ENCODE measurements at places on chromosomes 2 and 18.

DNA sequence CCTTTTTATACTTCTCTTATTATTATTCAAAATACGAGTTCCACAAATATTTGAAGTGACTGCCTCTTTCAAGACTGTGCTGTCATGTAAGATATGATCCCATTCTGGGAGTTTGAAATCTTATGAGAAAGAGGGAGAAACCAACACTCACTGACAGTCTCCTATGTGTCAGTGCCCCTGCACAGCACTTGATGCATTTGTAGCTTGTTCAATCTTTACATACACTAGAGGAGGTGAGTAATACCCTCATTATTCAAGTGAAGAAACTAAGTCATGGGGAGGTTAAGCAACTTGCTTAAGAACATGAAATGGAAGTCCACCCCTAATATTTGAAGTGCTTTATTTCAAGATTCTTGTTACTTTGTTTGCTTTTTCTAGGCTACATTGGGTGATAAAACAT, 459.5 kb upstream of the FANCL start:
- DNase-seq: no peak

DNA sequence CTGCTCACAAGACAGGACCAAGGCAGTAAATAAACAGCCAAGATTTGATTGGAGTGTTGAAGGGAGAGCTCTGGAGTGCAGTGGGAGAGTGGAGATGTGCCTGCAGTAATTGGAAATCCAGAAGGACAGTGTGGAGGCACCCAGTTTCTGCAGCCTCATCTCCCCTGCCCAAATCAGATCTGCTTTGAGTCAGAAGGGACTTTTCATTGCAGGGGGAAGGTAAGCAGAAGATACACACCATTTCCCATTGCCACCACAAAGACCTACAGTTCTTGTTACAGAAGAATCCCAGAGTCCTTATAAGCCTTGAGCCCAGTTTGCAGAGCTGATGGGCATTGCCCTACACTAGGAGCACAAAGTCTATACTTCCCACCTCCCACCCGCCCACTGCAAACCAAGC, 27.2 kb upstream of the GCFC2 start:
- DNase-seq: no peak

DNA sequence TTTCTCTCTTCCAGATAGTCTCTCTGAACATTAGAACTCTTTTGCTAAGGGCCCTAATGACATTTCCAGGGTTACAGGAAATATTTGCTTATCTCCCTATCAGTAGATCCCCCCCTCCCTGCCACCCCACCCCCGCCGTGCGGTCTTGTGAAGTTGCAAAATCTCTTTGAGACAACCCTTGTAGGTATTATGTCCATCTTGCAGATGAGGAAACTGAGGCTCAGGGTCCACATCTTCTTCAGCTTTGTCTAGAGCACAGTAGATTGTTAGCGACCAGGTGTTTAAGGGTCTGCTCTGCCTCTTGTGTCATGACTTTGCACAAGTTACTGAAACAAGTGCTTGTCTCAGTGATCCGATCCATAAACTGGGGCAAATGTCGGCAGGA, 65.8 kb upstream of the GATA6 start:
- no peak for DNase-seq

DNA sequence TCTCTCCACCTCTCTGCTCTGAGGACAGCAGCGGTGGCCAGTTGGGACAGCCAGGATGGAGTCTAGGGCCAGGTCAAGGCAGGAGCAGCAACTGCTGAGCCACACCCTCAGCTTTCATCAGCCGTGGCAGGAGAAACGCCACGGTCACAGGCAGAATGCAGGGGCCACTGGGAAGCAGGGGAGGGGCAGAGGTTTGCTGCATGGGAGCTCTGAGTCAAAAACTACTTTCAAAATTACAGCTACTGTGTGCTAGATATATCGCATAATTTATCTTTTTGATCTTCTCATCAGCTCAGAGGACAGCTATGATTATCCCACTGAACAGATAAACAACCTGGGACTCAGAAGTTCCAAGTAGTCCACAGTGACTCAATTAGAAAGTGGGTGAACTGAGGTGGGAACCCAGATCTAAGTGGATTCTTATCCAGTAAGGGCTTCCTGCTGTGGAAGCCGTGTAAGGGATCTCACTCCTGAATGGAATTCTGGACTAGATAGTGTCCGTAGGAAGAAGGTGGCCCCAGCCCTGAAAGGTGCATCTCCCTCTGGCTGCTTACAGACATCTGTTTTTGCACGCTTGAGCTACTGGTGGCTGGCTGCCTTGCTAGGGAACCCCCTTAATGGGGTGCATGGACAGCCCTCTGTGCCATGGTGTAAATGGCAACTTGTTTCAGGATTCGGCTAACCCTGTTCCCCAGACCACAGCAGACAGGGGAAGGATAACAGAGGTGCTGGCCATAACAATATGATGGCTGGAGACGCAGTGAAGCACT, 194.6 kb upstream of the SMAD2 start:
- DNase-seq: no peak

DNA sequence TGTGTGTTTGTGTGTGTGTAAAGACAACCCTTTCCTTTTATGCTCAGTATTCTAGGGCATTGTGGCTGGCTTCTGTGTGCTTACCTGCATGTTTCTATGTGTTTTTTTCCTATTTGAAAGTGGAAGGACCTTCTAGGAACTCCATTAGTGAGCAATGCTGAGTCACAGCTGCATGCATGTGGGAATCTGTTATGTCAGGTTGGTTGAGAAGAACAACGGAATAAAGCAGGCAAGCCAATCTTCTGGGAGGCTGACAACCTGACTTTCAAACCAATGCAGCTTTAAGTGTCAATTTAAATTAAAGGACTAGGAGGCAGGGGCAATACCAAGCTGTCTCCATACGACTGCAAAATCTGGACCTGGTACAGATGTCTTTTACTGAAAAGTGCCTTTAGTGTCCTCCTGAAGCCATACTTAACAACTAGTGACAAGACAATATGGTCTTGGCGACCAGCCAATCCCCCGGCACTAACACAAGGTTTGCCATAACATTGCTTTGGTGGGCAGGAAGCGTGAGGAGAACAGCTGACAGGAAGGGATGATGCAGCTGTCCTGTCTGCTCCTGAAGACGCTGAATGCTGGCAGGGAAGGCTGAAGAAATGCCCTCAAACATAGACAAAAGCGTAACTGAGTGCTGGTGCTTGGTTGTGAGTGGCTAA, 514.7 kb upstream of the CDH7 start:
- DNase-seq: no peak

DNA sequence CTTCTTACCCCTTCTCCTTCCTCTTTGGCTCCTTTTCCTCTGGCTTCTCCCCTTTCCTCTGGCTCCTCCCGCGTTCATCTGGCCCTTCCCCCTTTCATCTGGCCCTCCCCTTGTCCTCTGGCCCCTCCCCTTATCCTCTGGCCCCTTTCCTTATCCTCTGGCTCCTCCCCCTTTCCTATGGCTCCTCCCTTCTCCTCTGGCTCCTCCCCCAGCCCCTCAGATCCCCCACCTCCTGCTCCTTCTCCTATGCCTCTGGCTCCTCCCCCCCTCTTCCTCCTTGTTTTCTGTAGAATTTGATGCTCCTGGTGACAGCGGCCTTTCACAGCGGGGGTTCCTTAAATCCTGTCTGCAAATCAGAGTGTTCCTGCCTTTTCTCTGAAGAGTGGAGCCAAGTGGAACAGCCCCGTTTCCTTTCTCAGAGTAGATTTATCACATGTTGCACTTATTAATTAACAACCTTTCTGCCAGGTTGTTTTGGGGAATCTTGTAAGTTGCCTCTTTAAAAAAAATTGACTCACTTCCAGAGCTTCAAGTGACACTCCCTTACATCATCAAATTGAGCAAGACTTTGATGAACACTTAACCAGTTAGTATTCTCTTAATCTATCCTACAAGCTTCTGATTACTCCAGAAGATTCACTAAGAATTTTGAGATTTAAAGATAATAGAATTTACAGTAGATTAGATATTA, 27.9 kb downstream of the FABP1 start:
- DNase-seq: peak; percentile 95

- no peak for DNase-seq
Measured at GRCh38 chr2:43592443-43592842, 3.4 kb downstream of the THADA start.

- no peak for DNase-seq
Measured at GRCh38 chr2:24906466-24906865, 13.6 kb downstream of the ADCY3 start.

DNA sequence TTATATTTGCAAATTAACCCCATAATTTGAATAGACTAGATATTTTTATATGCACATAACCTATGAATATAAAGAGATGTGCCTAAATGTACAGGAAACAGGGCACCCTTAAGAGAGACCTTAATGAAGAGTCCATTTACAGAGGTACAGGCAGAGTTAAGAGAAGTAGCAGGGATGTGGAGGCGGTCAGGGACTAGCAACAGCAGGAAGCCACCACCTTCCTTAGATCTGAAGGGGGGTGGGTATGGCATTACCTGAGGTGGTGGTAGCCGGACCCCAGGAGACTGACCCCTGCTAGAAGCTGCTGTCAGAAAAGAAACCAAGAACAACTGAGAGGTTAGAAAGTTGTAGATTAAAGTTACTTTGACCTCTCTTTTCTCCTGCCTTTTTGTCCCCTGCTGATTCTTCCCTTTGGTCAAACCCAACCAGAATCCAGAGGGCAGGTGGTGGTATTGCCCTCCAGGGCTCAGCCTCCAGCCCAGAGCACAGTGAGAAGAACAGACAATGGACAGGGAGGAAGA, 24.9 kb upstream of the ATG16L1 start:
- no peak for DNase-seq

GRCh38 chr2:33019796-33020195, 73.0 kb downstream of the LTBP1 start:
- DNase-seq: no peak

GRCh38 chr2:237819231-237819630, 20.7 kb downstream of the RBM44 start:
- no peak for DNase-seq

- DNase-seq: no peak
Measured at GRCh38 chr2:204415406-204416181, 129.7 kb upstream of the PARD3B start.

Measured in WTC11 (cell line).